Stimulated activated CD4-positive, alpha-beta T cell treated with anti-CD3 and anti-CD28 coated beads, Interleukin-12 subunit alpha, Interleukin-12 subunit beta, amount 100 ng/mL, for 4 hours (primary cell): ENCODE measurements at places on chromosomes 2 and 18.

DNA sequence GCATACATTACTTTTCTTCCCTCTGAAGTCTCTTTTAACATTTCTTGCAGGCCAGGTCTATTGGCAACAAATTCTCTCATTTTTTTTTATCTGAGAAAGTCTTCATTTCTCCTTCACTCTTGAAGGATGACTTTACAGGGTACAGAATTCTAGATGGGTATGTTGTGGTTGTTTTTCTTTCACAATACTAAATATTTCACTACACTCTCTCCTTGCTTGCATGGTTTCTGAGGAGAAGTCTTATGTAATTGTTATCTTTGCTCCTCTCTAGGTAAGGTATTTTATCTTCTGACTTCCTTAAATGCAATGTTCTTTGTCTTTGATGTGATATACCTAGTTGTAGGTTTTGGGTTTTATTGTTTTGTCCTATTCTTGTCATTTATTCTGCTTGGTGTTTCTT is 371.1 kb downstream of the FIGN start:
- DNase-seq: no peak

DNA sequence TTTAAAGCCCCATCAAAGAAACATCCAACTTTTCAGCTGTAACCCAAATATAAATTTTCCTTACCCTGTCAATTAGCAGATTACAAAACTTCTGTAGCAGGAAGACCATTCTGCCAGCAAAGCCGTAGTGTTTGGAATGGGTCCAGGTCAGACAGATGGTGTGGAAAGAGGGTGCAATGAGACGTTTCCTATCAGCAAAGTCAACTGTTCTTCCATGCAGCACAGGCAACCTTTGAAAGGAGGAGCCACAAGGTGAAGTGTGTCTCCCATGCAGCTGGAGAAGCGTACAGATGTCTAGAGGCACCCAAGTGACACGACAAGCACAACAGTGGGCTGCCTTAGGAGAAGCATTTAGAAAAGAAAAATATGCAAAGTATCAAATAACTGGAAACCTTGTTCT is 83.7 kb downstream of the SP3 start:
- no peak for DNase-seq

DNA sequence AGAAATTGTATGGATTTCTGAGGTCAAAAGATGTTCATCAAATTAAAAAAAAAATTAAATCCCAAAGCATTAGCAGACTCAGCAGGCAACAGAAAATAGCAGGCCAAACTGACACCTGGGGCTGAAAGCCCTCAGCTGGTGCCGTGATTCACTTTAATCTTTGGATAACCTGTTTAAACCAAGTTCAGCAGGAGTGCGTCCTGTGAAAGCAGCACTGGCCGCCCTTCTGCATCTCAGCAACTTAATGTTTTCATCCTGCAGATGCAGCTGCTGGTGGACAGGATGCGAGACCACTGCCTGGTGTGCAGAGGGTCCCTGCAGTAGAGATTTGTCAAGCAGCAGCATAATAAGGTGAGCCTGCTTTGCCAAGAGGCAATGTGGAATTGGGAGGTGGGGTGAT is 41.2 kb downstream of the CCDC68 start:
- DNase-seq: no peak

DNA sequence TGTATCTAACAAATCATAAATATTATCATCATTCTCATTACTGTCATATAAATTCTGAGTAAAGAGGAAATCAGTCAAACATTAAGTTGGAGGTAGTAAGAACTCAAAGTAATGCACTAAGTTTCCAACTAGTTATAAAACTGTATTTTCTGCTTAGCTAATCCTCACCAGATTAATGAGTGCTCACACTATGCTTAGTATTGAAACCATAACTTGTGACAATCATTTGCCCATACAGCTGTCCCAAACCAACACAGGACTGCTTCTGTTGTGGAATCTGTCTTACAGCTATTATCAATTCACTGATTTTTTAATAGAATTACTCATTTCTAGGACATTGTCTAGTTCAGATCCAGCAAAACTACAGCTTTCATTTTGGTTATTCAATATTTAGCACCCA is 41.5 kb upstream of the TANK start:
- no peak for DNase-seq

GRCh38 chr2:228374741-228375140 is 193.3 kb upstream of the SPHKAP start:
- DNase-seq: no peak

GRCh38 chr2:97728091-97728731 is 14.8 kb downstream of the ZAP70 start:
- DNase-seq: no peak

GRCh38 chr2:72887032-72887739 is at the start of gene SPR:
Gene SPR, plus strand, starts transcription at chr2:72887408. Its CDS starts 25 bp downstream, at chr2:72887433.
- peak; percentile 71 for DNase-seq

DNA sequence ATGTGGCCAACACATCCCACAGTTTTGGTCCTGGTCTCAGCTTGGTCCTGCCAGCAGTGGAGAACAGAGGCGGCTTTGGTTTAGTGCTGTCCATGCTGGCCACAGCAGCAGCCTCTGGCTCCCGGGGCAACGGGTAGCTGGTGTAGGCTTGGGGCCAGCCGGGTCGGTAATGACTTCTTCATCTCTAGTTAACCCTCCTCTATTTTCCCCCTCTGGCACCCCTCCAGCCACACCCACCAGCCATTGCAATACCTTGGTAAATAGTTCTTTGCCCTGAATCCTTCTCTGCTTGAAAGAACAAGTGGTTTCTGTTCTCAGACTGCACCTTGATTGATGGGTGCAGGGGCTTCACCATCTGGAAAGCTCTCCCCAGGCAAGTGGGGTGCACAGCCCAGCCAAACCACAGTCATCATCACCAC is 31.7 kb upstream of the ZNF396 start:
- no peak for DNase-seq

GRCh38 chr2:166539340-166540162 is 45.5 kb upstream of the SCN7A start:
- DNase-seq: no peak

GRCh38 chr18:8153887-8154583 is 455.2 kb upstream of the RAB12 start:
- DNase-seq: no peak

DNA sequence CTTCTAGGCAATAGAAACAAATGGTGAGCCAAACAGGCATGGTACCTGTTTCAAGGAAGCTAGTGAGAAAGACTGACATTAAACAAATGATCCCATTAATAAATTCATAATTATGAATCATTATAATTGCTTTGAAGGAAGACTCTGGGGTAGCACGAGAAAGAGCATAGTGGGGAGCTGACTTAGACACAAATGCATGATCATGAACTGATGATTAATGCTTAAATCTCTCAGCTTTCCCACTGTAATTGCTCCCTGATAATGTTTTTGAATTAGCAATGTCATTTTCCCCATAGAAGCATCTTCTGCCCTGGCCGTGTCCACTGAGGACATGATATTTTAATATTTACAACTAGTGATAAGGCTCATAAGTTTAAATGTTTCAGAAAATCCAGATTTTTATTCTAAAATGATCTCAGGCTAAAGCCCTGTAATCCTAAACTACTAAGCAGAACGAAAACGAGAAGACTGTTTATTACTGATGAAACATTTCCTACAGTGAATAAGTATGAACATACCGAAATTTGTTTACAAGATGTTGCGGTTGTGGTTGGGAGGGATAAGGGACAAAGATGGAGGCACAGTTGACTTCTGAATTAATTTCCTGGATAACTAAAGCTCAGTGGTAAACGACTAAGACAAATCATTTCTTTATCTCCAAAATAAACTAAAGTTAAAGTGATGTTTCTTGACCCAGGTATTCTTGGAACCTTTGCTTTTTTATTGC is 47.3 kb upstream of the TACR1 start:
- DNase-seq: no peak

DNA sequence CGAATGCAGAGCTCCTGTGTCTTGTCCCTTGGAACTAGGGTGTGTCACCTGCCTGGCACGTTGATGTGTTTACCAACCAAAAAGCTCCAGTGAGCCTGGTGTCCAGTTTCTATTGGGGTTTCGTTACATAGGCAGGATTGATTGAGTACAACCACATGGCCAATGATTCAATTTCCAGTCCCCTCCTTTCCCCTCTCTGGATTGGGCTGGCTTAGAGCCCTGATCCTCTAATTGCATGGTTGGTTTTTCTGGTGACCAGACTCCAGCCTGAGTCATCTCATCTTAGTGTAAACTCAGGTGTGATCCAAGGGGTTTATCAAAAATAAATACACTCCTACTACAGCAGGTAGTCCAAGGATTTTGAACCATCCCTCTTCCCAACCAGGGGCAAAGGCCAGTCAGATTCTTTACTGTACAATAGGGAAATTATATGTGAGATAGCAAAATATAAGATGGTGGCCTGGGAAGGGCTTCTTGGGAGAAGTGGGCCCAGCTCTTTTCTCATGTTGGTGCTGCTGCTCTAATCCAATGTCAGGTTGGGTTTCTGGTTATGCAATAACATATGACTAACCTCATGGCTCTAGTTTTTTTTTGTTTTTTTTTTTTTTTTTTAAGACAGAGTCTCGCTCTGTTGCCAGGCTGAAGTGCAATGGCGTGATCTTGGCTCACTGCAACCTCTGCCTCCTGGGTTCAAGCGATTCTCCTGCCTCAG is 64.7 kb upstream of the MGAT5 start:
- no peak for DNase-seq

- peak; percentile 9 for DNase-seq
These were observed 47.3 kb downstream of the MEX3C start for GRCh38 chr18:51150113-51150700.

- no peak for DNase-seq
These were observed 83.4 kb downstream of the TPGS2 start for GRCh38 chr18:36745219-36745975.

GRCh38 chr2:138974651-138975050 is 194.5 kb upstream of the NXPH2 start:
- DNase-seq: no peak

- peak; percentile 87 for DNase-seq
These were observed 47.7 kb upstream of the POMC start for GRCh38 chr2:25215948-25216679.

DNA sequence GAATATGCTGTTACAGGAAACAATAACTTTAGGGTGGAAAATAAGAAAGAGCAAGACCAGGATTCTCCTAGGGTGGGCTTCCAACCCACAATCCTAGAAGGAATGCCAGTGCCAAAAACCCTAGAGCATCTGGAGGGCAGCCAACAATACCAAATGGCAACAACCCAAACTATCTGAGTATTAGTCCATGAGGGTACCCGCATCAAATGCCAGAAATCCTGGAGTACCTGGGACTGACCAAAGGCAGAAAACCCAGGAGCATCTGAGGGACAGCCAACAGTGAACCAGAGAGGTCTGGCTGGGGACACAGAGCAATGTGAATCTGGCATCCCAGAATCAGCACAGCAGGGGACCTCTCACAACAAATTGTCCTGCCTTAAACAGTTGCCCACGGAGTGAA is 126.3 kb downstream of the SCG2 start:
- DNase-seq: no peak

- no peak for DNase-seq
These were observed 63.0 kb upstream of the CELF4 start for GRCh38 chr18:37628470-37629220.

DNA sequence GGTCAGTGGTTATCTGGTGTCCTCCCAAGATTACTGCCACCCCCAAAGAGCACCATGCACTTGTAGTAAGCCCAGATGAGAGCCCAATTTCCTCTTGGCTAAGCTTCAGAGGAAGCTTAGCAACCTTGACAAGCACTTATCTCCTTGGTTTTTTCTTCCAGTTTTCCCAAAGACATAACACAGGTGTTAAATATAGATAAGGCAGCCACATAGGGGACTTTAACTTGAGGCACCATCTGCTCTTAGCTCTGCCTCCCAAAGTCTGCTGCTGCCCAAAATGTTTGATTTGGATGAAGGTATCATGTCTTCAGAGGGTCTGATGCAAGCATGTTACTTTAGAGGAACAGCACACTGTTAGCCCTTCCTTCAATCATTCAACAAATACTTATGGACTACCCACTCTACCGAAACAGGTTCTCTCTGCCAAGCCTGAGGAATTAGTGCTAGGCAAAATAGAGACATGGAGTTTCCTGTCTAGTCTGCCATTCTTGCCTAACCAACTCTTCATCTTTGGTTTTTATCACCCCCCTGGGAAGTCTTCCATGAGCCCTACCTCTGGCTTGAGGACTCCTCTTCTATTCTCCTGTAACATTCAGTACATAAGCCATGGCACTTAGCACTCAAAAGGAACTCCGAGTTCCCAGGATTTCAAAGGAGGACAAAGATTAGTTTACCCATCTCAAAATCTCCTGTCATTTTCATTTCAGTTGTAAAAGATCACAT is 73.7 kb downstream of the SP3 start:
- no peak for DNase-seq

DNA sequence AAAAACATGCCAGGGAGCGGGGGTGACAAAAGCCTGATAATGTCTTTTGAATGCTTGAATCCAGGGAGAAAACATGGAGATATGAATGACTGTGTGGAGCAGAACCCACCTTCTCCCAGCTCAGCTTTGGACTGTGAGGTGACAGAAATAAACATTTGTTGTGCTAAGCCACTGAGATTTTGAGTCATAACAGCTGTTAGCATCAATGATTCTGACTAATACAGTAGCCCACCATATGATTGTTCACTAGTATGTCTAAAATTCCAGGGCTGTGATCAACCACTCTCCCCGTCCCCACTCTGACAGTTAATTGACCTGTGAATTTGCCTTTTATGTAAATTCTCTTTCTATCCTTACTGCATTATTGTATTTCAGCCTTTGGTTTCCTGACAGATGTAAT is 69.1 kb downstream of the PDK1 start:
- DNase-seq: no peak

GRCh38 chr2:159075727-159076126 is 107.3 kb downstream of the TANC1 start:
- DNase-seq: no peak

DNA sequence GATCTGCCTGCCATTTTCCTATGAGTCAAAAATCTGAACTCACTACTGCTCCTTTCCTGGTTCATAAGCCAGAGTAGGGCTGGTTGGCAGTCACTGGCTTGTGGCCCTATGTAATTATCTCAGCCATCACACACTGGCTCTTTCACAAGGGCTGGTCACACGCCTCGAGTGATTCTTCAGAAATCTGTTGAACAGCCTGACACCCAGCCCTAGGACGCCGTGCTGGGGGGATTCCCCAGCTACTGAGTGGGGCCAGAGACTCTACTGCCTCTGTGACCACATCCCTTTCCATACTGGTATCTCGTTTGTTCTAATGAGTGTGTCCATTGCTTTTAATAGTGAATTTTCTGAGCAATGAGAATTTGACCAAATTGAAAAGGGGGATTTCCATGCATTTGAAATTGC is 45.8 kb upstream of the RBM44 start:
- no peak for DNase-seq

- DNase-seq: no peak
These were observed 55.1 kb downstream of the CFAP221 start for GRCh38 chr2:119599384-119599783.

- peak; percentile 96 for DNase-seq
These were observed at the start of gene NDUFV2 for GRCh38 chr18:9102508-9103375. Gene NDUFV2, plus strand, starts transcription at chr18:9102699. Its CDS starts 45 bp downstream, at chr18:9102744.
